Hematopoietic multipotent progenitor cell (in vitro differentiated cells): ENCODE measurements at places on chromosomes 2 and 18.

GRCh38 chr2:199987586-199987985, 32.2 kb downstream of the MAIP1 start:
- peak; percentile 2 for DNase-seq

GRCh38 chr18:63299837-63300745, 19.5 kb downstream of the BCL2 start:
- no peak for DNase-seq

- DNase-seq: no peak
These were observed 265.9 kb upstream of the SPHKAP start for GRCh38 chr2:228447266-228447915.

DNA sequence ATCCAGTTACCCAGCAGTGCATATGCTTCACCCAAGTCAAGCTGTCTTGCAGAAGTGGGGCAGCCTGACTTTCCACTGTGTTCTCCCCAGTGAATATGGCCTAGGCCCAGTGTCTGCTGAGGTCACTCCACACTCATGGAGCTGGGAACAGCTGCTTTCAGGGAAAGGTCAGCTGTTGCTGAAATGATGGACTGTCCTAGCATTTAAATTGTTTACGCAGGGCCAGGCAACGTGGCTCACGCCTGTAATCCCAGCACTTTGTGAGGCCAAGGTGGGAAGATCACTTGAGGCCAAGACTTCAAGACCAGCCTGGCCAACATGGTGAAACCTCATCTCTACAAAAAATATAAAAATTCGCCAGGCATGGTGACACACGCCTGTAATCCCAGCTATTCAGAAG, 86.5 kb downstream of the LIPG start:
- no peak for DNase-seq
